ENCODE measurements at places on chromosomes 3 and 15.

DNA sequence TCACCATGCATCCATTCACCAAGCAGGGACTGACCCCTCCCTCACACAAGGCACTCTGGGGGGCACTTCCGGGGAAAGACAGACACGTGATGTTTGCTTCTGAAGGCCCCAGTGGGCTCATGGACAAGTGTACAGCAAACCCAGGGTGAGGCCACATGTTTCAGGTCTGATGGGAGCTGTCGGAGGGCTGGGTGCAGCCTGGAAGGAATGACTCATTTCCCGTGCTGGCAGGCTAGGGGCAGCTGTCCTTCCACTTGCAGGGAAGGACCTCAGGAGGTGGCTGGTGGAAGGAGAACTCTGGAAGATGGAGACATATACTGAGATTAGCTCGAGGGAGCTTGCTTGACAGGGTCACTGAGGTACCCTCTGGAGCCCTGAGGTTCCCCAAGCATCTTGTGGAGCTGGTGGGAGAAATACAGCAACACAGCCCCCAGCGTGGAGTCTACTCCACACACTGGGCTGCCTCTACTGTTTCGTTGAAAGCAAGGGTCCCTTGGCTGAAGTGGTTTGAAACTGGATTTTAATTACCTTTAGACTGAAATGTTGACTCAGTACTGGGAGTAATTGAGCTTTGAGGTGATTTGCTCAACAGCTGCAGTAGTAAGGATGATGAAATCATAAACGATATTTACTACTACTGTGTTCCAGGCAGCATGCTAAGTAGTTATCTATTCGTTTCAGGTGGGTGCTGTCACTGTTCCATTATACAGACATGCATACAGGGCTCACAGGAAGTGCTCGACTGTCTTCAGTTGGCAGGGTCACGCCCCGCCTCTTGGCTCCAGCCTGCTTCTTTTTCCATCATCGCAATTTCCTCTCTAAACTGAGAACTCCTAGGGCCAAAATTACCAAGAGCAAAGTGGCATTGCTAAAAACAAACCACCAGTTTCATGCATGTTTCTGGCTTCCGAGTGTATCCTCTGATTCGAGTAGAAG is 230.4 kb downstream of the ADAMTS17 start:
- DNase-seq = no peak

DNA sequence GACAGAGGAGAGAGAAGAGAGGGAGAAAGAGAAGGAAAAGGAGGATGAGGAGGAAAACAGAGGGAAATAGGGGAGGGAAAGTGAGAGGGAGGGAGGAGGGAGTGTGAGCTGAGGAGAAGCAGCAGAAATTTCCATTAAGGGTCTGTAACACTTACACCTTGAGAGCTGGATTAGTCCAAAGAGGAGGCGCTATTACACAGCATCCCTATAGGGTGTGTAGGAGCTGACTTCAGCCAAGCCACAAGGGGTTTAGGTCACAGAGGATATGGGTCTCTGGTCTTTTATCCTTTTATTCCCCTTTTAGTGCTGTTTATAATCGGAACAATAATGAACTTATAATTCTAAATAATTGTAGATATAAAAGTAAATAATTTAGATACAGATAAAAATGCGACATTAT is 230.4 kb downstream of the GABRG3 start:
- DNase-seq = no peak

DNA sequence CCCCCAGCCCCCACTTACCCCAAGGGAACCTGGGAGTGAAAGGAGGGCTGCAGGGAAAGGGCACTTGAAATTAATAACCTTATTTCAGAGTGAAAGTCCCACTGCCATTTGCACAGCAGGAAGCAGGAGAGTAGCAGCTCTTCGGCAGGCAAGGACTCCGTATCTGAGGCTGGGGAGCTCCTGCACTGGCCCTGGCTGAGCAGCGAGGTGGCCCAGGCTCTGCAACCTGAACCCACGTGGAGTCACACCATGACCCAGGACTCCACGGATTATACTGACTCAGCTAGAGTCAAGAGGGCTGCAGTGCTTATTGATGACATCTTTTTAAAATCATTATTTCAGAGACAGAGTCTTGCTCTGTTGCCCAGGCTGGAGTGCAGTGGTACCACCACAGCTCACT is 214.5 kb downstream of the XXYLT1 start:
- DNase-seq = no peak

- DNase-seq = no peak
Measured at GRCh38 chr3:73094951-73095350, 33.5 kb downstream of the EBLN2 start.

DNA sequence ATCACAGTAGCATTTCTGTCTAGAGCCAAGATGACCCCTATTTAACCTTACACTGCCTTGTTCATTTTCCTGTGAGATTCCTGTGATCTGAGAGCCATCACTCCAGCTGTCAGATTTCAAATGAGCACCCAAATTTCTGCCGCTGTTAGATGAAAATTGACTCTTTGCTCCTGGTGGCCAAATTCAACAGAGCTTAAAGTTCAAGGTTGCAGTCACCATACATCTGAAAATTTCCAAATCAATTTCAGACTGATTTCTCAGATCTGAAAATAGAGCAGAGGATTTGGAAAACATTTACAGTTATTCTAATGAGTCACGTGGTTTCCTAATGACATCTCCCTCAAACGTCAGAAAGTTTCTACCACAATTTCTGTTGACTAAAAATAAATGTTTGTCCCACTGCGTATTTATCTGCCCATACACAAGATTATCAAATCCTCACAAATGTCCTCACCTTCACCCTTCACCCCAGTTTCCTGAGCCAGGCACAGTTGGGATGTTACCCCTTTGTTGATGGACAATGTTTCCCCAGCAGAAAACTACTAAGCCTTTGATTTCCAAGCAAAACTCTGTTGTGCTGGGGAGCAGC is 16.4 kb downstream of the HDC start:
- DNase-seq = no peak

- no peak for DNase-seq
Measured at GRCh38 chr3:164752812-164753211, 325.5 kb downstream of the SI start.

GRCh38 chr15:72796515-72797337 is 13.2 kb upstream of the ADPGK start:
- DNase-seq = no peak

DNA sequence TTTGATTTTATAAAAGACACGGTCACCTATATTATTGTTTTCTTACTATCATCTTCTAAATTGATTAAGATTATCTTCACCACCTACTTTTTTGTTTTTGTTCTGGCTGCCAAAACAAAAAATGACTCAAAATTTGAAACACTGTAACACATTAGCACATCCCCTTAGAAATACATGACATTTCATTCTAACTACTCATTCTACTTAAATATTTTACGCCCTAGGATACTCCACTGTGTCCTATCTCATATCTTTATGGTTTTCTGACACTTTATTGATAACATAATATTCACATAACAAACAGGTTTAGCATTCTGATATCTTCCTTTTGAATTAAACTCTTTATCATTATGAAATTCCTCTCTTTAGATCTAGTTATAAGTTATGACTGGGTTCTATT is 656.2 kb downstream of the GBE1 start:
- DNase-seq = no peak

DNA sequence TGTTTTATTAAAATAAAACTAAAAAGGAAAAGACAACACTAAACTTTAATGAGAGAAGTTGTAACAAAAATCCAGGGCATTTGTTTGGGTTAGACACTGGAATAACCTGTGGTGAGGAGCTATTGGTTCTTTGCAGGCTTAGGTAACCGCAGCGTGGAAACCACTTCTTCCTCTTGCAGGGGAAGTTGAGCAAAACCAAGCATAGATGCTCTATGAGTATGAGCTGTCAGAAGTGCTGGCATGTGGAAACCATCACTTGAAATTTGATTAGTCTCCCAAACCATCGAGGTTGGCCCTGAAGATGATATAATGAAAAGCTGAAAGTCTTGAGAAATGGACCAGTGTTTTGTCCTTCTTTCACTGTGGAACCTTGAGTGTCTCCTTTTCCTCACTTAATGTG is 127.1 kb upstream of the RBMS3 start:
- DNase-seq = no peak

- DNase-seq = no peak
Measured at GRCh38 chr3:134374791-134375581, 739 bp upstream of the AMOTL2 start.

GRCh38 chr3:192855434-192855833 is 62.2 kb downstream of the MB21D2 start:
- no peak for DNase-seq

DNA sequence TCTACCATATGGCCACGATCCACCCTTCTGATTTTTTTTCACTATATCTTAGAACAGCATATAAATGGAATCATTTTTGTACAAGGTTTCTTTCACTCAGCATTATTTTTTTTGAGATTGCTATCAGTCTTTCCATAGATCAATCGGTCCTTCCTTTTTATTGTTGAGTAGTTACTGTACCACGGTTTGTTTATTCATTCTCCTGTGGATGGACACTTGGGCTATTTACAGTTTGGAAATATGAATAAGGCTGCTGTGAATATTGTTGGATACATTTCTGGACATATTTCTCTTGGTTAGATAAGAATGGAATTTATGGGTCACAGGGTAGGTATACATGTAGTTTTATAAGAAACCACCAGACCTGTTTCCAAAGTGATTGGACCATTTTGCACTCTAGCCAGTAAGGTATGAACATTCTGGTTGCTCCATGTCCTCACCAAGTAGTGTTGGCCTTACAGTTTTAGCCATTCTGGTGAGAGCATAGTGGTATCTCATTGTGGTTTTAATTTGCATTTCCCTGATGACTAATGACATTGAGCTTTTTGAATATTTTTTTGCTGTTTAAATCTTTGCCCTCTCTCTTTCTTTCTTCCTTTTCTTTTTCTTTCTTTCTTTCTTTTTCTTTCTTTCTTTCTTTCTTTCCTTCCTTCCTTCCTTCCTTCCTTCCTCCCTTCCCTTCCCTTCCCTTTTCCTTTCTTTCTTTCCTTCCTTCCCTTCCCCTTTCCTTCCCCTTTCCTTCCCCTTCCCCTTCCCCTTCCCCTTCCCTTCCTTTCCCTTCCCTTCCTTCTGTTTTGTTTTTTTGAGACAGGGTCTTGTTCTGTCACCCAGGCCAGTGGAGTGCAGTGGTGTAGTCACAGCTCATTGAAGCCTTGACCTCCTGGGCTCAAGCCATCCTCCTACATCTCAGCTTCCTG is 49.2 kb downstream of the LRRK1 start:
- DNase-seq = no peak

DNA sequence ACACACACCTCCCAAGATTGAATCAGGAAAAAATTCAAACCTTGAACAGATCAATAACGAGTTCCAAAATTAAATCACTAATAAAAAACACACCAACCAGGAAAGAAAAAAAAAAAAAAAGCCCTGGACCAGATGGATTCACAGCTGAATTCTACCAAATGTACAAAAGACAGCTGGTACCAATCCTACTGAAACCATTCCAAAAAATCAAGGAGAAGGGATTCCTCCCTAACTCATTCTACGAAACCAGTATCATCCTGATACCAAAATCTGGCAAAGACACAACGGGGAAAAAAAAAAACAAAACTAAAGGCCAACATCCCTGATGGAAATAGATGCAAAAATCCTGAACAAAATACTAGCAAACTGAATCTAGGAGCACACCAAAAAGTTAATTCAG is 54.4 kb upstream of the SLC12A8 start:
- DNase-seq = no peak

- DNase-seq = no peak
Measured at GRCh38 chr3:29282427-29283230, 1.8 kb downstream of the RBMS3 start.

GRCh38 chr15:84962955-84963354 is 18.7 kb upstream of the PDE8A start:
- DNase-seq = no peak

GRCh38 chr3:61841111-61841845 is 279.9 kb downstream of the PTPRG start:
- DNase-seq = no peak

DNA sequence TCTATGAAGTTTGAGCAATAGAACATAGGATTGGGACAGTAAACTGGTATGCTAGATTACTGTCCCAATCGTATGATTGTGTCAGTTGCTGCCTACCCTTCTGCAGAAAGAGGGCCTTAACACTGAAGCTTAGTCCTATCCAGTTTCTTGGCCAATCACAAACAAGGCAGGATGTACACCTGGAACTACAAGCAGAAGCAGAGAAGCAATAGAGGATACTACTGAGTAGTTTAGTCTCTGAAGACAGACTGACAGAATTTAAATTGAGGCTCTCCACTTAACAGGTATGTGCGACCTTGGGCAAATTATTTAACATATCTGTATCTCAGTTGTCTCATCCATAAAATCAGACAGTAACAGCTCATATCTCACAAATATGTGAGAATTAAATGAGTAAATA is 85.0 kb downstream of the ZNF280D start:
- no peak for DNase-seq

DNA sequence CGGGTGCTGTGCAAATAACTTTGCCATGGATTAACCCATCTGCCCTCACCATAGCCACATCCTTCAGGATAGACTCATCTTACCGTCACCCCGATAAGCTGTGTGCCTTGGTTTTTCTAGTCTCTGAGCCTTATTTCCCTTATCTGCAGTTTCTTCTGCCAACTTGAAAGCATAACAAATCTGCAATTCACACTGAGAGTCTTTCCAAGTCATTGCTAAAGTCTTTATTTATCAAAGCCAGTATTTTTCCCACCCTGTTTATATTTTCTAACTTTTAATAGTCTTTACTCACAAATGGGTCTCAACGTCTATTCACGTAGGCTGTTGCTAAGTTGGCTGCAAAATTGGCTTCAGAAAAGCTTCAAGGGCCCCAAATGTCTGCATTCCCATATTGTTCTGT is 61.6 kb upstream of the SUCLG2 start:
- DNase-seq = no peak

GRCh38 chr3:133962849-133963248 is 66.9 kb downstream of the SLCO2A1 start:
- no peak for DNase-seq

- DNase-seq = no peak
Measured at GRCh38 chr15:101083336-101084045, 164.3 kb downstream of the LRRK1 start.

GRCh38 chr15:48017747-48018146 is 103.0 kb upstream of the SLC24A5 start:
- no peak for DNase-seq

GRCh38 chr3:197394464-197395321 is 96.3 kb upstream of the DLG1 start:
- no peak for DNase-seq

DNA sequence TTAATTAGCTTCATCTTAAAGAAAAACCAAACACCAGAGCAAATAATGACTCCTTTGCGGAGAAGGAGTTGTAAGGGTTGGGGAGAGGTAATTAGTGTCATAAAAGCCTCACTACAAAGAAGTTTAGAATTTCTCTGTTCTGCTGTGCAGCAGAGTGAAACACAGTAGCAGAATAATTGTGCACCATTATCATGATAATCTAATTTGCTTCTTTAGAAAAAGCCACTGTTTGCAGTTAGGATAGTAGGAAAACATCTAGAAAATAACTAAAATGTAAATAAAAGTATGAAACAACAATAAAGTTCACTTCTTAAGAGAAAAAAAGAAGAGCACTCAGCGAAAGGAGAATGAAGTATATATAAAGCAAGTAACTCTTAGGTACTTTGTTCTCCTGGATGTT is 5.5 kb downstream of the SHOX2 start:
- DNase-seq = no peak

All from stimulated activated CD4-positive, alpha-beta T cell treated with anti-CD3 and anti-CD28 coated beads, TNF-alpha, amount 100 ng/mL, for 4 hours (primary cell).